ENCODE measurements at places on chromosomes 16 and 17. TPM values are rescaled to one million over a fixed set of nuclear protein-coding genes. Genes with fewer than 3 reads are reported as not detected.

The SRL gene
- not detected for total RNA-seq

The GAS7 gene
- total RNA-seq, result 0.27 TPM

The GAS2L2 gene
- total RNA-seq, result not detected

The MFAP4 gene
- total RNA-seq, result not detected

DNA sequence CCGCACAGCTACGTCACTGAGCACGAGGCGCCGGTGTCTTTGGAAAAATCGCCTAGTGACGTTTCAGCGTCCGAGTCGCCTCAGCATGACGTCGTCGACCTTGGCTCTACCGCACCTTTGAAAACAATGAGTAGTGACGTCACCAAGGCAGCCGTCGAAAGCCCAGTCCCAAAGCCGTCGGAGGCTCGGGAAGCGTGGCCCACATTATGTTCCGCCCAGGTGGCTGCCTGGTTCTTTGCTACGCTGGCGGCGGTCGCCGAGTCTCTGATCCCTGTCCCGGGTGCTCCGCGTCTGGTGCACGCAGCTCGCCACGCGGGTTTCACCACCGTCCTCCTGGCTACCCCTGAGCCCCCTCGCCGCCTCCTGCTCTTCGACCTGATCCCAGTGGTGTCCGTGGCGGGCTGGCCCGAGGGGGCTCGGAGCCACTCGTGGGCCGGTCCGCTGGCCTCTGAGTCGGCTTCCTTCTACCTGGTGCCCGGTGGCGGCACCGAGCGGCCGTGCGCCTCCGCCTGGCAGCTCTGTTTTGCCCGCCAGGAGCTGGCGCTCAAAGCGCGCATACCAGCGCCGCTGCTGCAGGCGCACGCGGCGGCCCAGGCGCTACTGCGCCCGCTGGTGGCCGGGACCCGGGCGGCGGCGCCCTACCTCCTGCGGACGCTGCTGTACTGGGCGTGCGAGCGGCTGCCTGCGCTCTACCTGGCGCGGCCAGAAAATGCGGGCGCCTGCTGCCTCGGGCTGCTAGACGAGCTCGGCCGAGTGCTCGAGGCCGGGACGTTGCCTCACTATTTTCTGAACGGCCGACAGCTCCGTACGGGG, 1.5 kb downstream of the TMEM102 start:
- peaks cover 43% of the 10 kb centered on the region for H3K4me1 ChIP-seq
- peak overlapping the region; percentile 97 for H3K27ac ChIP-seq
- peaks cover 24% of the 10 kb centered on the region for H3K36me3 ChIP-seq
- DNase-seq, result peak; percentile 81
- H3K27me3 ChIP-seq, result peaks cover 23% of the 10 kb centered on the region

DNA sequence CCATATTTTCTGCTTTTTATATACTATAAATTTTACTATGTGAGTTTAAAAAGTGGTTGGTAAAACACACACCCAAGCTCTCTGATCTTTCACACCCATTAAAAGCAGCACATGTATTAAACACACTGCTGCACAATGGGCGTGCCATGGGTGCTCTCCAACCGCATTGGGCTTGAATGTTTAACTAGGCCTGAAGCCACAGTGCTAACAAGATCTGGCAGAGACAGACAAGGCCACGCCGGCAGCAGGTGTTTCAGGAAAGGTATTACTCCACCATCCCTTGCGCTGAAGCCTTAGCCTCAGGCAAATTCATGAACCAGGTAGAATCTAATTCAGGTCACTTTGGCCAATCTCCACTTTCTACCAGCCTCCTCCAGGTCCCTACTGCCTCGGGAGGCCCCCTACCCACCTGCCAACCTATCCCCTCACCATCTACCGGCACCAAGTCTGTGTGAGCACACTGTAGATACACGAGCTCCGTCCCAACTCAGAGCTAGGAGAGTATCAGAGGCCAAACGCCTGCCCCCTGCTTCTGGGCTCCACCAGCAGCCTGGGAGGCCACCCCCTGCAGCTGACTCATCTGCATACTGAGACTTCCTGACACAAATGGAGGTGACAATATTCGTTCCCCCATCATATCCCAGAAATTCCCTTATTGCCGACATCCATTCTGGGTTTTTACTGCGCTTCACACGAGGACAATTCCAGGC, 95.0 kb downstream of the ADCY9 start:
- H3K27ac ChIP-seq, result no peak overlapping the region
- peaks cover 12% of the 10 kb centered on the region for H3K4me1 ChIP-seq
- no peaks in the 10 kb centered on the region for H3K36me3 ChIP-seq
- no peak overlapping the region for H3K4me3 ChIP-seq

DNA sequence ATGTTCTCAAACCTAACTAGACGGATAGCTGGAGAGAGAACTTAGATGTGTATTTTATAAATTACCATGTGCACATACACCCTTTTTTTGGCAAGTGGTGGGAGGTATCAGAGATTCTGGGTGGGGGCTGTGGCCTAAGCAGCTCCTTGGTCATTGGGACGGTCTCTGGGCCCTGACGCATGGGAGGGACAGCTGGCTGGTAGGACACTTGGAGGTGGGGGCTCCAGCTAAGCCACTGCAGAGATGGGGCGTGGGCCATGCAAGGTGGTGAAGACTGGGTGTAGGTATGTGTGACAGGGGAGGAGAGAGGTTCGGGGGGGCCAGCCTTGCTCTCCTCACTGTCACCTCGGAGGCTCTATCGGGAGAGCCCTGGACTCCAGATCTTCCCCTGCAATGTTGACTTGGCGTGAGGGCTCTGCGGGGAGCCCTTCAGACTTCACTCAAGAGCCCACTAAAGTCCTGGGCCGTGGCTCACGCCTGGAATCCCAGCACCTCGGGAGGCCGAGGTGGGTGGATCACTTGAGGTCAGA, 17.1 kb downstream of the C1QTNF1 start:
- H3K4me1 ChIP-seq, result no peaks in the 10 kb centered on the region
- no peak overlapping the region for H3K27ac ChIP-seq
- DNase-seq, result no peak

GRCh38 chr17:41420134-41420533, 4.3 kb downstream of the KRT37 start:
- no peak overlapping the region for H3K27ac ChIP-seq
- no peaks in the 10 kb centered on the region for H3K4me1 ChIP-seq
- H3K36me3 ChIP-seq, result no peaks in the 10 kb centered on the region
- no peak for DNase-seq

Data from activated CD4-positive, alpha-beta T cell treated with anti-CD3 and anti-CD28 coated beads, Interleukin-2, amount 10 ng/mL, durations not matched to agents 7 days and 5 days (primary cell).